ENCODE measurements at places on chromosomes 3 and 15. TPM values are rescaled to one million over a fixed set of nuclear protein-coding genes. Genes with fewer than 3 reads are reported as not detected.

The SCAANT1 gene
- total RNA-seq: not detected

The FBXO40 gene
- total RNA-seq: 0.15 TPM

The RLBP1 gene
- not detected for total RNA-seq

The NAALADL2 gene
- 1.6 TPM for total RNA-seq

The CLDN16 gene
- not detected for total RNA-seq

The AQP9 gene
- total RNA-seq: not detected

The MESD gene
- total RNA-seq: 29.1 TPM

The DUOX1 gene
- 2.3 TPM for total RNA-seq

The ZNF717 gene
- total RNA-seq: 15.1 TPM

The GP9 gene
- not detected for total RNA-seq

The NR1I2 gene
- total RNA-seq: not detected

The HYAL1 gene
- 2.0 TPM for total RNA-seq

The IGSF10 gene
- 0.13 TPM for total RNA-seq

The GRK7 gene
- total RNA-seq: not detected

The TTLL3 gene
- 10.3 TPM for total RNA-seq

The BFSP2 gene
- total RNA-seq: not detected

The CTXN2 gene
- 0.11 TPM for total RNA-seq

The THBS1 gene
- 72.1 TPM for total RNA-seq

The SPINK8 gene
- not detected for total RNA-seq
